ENCODE measurements at places on chromosomes 2 and 18.
A peak's percentile ranks its signal among the peaks of the same experiment; 100 is the strongest.

GRCh38 chr2:159612255-159612901 lies 4.0 kb downstream of the BAZ2B start:
- peak; percentile 45 for DNase-seq

- DNase-seq = peak; percentile 92
Measured at GRCh38 chr2:15941481-15941850, 1.1 kb downstream of the MYCN start.

- DNase-seq = no peak
Measured at GRCh38 chr18:49400398-49401072, 59.9 kb downstream of the DYM start.

- no peak for DNase-seq
Measured at GRCh38 chr2:143152637-143153036, 23.4 kb downstream of the ARHGAP15 start.

GRCh38 chr2:170929686-170930050 lies 615 bp downstream of the GORASP2 start:
- DNase-seq = peak; percentile 84
